ENCODE measurements at places on chromosomes 5 and 9. TPM values are rescaled to one million over a fixed set of nuclear protein-coding genes. Genes with fewer than 3 reads are reported as not detected.

DNA sequence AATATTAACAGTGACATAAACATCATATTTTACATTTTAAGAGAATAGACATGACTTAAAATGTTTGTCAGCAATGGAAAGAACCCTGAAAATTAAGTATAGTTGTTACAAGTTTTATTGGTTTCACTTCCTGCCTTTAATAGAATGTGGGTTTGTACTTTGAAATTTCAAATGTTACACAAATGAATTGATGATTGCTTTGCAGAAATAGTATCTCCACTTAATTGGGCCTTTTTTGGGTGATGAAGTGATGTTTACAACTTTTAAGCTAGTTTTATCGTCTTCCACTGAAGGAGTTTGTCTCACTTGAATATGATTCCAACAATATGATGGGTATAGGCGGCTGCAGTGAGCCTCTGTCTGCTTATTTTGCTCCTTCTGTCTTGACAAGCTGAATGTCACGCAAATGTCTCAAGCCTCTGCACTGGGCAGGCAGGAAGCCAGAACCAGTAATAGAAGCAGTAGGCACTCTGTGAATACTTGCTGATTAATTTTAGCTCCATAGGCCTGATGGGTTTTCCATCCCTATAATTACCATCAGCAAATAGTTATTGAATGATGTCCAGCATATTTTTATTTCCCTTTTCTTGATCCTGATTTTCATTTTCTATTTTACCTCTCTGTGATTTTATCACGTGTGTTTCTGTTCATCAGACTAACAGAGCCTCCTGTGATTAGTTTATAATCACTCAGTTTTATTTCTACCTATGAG, 10.6 kb upstream of the NR3C1 start:
- DNase-seq: no peak
- no peaks in the 10 kb centered on the region for H3K36me3 ChIP-seq
- no peaks in the 10 kb centered on the region for H3K4me1 ChIP-seq

GRCh38 chr5:137179203-137179602, 319.9 kb downstream of the SPOCK1 start:
- H3K36me3 ChIP-seq: no peaks in the 10 kb centered on the region
- no peak for DNase-seq
- H3K27me3 ChIP-seq: no peaks in the 10 kb centered on the region
- H3K4me3 ChIP-seq: no peak overlapping the region

- H3K27me3 ChIP-seq: no peaks in the 10 kb centered on the region
- DNase-seq: no peak
- H3K27ac ChIP-seq: no peak overlapping the region
- peaks cover 35% of the 10 kb centered on the region for H3K4me1 ChIP-seq
Observed at GRCh38 chr5:95872346-95873268, 50.1 kb upstream of the GLRX start.

Gene ADRB2
- polyA plus RNA-seq: 25.7 TPM
